ENCODE measurements at places on chromosomes 3 and 15.

- no peak for DNase-seq
These were observed 407.3 kb downstream of the GBE1 start for GRCh38 chr3:81354119-81354518.

- DNase-seq: no peak
These were observed 625.6 kb downstream of the SI start for GRCh38 chr3:164452707-164453106.

DNA sequence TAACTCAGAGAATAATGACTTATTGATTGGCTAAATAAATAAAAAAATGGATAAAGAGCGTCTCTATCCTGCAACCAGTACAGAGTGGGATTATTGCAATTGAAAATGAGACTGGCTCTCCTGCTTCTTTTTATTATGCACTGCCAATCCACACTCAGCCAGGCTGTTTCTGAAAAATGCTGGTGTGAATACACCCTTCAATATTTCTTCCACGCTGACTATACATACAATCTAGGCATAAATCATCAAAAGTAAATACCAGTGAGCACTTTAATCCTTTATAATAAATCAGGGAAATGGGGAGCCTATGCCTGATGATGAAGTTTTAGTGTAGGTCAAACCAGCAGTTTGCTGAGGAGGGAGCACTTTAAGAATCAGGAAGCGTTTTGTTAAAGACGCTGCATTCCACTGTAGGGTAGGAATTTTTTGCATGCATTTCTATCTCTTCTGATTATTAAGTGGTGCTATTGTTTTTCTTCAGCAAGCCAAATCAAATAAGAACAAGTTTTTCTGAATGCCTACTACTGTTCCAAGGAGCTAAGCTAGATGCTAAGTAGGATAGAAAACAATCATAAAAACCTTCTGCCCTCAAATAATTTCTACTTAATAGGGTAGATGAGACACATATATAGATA, 781.5 kb downstream of the TBL1XR1 start:
- DNase-seq: no peak

- DNase-seq: no peak
These were observed 40.6 kb downstream of the LINGO1 start for GRCh38 chr15:77591968-77592613.

GRCh38 chr3:79178471-79179180, 589.2 kb downstream of the ROBO1 start:
- no peak for DNase-seq

DNA sequence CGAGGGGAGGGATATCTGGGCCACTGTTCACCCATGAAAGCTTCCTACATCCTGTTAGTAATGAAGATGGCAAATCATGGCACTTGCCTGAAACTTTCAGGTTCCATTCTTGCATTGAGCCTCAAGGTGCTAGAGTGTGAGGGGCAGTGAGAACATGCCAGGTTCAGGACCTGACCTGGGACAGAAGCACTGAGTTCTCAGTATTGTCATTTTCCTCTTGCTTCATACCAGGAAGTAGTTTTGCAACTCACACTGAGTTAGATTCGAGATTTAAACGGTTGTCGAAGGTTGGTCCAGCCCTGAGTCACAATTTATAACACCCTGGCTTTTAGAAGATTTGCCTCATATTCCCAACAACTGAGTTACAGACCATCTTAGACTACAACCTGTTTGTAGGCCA, 11.8 kb upstream of the MEIS2 start:
- DNase-seq: no peak

- no peak for DNase-seq
These were observed 226.0 kb downstream of the TJP1 start for GRCh38 chr15:29596266-29596665.

DNA sequence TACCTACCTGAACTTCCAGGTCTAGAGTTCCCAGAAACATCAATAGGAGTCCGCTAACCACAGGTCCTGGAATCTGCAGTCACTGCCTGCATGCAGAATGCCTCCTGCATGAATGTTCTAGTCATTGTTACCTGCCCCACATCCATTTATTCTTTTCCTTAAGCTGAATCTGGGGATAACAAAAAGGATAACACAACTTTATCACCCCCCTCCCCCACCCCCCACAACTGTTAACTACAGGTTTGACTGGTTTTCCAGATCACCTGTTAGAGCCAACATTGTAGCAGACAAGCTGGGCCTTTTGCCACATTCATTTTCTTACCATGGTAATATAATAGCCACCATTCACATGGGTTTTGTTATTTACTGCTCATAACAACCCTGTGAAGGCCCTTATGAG, 4.6 kb upstream of the CTSH start:
- DNase-seq: no peak

DNA sequence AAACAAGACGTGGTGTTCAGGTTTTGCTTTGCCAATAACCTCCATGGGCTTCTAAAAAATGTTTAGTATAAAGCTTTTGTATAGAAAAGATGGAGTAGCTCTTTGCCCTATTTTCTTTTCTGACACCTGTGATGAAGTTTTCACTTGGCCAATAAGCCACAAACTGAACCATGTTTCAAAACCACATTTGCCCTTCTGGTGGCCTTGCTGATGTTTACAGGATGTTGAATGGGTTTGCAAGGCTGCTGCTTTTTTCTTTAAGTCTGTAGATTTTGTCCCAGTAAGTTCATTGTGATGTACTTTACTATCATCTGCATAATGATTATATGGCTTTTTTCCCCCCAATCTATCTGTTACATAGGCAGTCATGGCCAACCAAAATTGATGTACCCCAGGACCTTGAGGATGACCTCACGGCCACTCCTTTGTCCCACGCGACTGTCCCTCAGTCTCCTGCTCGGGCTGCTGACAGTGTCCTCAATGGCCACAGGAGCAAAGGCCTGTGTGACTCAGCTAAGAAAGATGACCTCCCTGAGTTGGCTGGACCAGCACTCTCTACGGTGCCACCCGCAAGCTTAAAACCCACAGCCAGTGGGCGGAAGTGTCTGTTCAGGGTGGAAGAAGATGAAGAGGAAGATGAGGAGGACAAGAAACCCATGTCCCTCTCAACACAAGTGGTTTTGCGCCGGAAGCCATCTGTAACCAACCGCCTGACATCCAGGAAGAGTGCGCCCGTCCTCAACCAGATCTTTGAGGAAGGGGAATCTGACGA, 60.8 kb downstream of the SNRK start:
- no peak for DNase-seq

DNA sequence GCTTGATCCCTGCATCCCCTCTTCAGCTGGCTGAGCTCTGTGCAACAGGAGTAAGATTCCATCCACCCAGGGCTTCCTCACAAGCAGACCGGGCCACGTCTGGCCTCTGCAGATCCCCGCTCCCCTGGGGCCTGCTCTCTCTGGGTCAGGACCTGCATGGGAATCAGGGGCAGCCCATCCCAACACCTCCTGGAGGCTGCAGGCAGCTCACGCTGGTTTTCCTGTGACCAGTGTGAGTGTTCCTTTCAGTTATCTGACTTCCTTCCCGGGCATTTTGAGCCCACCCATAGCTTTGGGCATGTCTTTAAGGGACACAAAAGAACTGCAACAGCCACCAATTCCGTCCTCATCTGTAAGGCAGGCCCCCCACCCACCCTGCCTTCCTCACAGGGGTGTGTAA, 16.3 kb downstream of the NUP210 start:
- no peak for DNase-seq

DNA sequence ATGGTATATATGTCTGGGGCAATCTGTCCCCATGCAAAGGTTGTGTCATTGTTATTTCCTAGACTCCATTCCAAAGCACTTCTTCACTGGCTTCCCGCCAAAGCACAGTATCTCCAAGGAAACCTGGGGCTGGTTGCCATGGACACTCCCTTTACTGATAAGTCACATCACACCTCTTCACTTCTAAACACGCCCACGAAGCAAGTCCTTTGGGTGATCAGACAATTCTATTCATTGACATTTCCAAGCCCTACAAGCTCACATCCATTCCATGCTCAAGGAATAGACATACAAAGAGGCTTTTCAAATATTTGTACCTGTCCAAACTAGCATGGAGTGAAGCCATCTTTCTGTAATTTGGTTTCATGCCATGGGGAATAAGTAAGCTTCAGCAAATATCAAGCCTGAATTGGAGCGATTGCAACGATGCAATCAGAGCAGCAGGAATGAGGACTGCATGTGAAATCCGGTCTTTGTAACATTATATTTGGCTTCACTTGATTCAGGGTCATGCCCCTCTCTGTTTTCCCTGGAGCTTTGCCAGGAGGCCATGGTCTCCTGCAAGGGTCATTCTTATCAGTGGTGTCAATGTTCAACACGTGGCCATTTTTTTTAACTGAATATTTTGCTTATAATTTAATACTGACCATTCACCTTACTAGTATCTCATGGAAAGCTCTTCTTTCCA, 201.6 kb upstream of the TMC3 start:
- DNase-seq: no peak

GRCh38 chr3:24012589-24013269, 67.6 kb downstream of the NR1D2 start:
- no peak for DNase-seq
